NCI-H1436 treated with DMSO at 0.1 percent for 48 hours (cell line): ENCODE measurements at places on chromosomes 6 and 20.

- no peak for DNase-seq
Observed at GRCh38 chr6:48915591-48915990, 547.5 kb downstream of the MMUT start.

- DNase-seq, result no peak
Observed at GRCh38 chr20:22577515-22578220, 6.7 kb downstream of the FOXA2 start.

DNA sequence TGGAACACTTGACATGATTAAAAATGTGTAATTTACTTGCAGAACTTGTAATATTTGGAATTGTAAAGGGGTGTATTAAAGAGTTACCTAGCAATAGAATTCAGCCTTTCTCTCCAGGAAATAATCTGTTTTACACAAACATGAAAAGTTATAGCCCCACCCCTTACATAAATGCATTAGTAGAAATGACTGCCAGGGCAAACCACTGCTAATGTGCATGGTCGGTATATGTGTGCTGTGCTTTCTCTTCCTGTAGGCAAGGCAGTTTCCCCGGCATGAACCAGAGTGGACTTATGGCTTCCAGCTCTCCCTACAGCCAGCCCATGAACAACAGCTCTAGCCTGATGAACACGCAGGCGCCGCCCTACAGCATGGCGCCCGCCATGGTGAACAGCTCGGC lies 156.5 kb downstream of the TMEM242 start:
- DNase-seq, result no peak

DNA sequence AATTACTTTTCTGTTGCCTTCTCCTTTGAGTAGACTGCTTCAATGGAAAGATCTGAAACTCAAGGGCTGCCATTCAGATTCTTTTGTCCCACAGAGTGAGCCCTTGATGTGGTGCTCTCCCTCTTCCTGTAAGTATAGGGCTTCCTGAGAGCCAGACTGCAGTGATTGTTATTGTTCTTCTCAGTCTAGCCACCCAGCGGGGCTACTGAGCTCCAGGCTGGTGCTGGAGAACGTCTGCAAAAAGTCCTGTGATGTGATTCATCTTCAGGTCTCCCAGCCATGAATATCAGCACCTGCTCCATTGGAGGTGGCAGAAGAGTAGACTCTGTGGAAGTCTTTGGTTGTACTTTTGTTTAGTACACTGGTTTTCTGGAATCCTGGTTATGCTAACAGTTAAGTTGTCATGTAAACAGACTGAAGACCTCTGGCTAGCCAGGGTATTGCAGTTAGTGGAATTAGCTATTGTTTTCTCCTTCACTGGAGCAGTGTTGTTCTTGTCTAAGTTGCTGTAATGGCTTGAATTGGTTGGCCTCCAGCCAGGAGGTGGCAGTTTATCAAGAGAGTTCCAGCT lies 240.9 kb downstream of the COL12A1 start:
- DNase-seq, result no peak

GRCh38 chr6:114342826-114343781 lies at the start of gene HS3ST5:
TSS of gene HS3ST5 (minus strand) at chr6:114343023. CDS start at chr6:114062845, 280,178 bp downstream.
- no peak for DNase-seq

GRCh38 chr6:167824591-167825331 lies 1.9 kb upstream of the AFDN start:
- DNase-seq, result no peak

GRCh38 chr20:2224368-2224639 lies 71.5 kb upstream of the TGM3 start:
- DNase-seq, result no peak

GRCh38 chr6:13238640-13239216 lies 89.6 kb downstream of the TBC1D7 start:
- DNase-seq, result no peak

- DNase-seq, result no peak
Observed at GRCh38 chr6:43932259-43933147, 162.5 kb downstream of the VEGFA start.
